ENCODE measurements at places on chromosomes 2 and 18.

- no peak for DNase-seq
Observed at GRCh38 chr2:156539086-156539860, 103.1 kb downstream of the GPD2 start.

- no peak for DNase-seq
Observed at GRCh38 chr2:40130251-40130994, 321.5 kb downstream of the SLC8A1 start.

- no peak for DNase-seq
Observed at GRCh38 chr2:189959450-189959849, 103.1 kb downstream of the MSTN start.

- DNase-seq = no peak
Observed at GRCh38 chr2:207155516-207156444, 10.0 kb downstream of the KLF7 start.

Measured in muscle of back (tissue), 13 donors.